ENCODE measurements at places on chromosomes 3 and 15.

GRCh38 chr15:33737687-33738601 is 230.4 kb upstream of the CHRM5 start:
- peak; percentile 4 for DNase-seq

DNA sequence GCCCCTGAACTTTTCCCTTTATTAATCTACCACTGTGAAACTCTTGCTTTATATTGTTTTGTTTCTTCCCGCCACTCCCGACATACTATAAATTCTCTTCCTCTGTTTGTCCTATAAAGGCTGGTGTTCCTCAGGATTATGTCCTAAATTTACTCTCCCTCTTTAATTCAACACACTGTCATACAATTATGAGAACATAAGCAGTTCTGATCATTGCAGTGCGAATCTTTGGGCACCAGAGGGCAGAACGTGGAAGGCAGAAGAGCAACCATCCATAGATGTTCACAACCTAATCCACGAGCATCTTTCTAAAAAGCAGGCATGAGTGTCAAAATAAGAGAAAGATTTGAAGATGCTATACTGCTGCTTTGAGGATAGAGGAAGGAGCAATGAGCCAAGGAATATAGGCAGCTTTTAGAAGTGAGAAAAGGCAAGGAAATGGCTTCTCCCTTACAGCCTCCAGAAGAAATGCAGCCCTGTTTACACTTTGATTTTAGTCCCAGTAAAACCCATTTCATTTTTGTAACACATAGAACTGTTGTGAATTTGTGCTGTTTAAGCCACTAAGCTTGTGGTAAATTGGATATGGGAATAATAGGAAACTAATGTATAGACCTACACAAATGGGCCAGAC is 179.4 kb downstream of the GBE1 start:
- DNase-seq: peak; percentile 3

DNA sequence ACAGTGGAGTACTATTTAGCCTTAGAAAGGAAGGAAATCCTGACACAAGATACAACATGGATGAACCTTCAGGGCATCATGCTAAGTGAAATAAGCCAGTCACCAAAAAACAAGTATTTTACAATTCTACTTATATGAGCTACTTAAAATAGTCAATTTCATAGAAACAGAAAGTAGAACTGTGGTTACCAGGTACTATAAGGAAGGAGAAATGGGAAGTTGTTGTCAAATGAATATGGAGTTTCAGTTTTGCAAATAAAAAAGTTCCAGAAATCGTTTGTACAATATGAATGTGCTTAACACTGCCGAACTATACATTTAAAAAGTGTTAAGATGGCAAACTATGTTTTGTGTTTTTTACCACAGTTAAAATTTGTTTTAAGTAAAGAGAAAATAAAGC is 26.8 kb downstream of the TRANK1 start:
- no peak for DNase-seq

- DNase-seq: no peak
These were observed 354.0 kb downstream of the LRTM1 start for GRCh38 chr3:54573858-54574257.

GRCh38 chr3:38207254-38208003 is 42.1 kb downstream of the OXSR1 start:
- DNase-seq: no peak

DNA sequence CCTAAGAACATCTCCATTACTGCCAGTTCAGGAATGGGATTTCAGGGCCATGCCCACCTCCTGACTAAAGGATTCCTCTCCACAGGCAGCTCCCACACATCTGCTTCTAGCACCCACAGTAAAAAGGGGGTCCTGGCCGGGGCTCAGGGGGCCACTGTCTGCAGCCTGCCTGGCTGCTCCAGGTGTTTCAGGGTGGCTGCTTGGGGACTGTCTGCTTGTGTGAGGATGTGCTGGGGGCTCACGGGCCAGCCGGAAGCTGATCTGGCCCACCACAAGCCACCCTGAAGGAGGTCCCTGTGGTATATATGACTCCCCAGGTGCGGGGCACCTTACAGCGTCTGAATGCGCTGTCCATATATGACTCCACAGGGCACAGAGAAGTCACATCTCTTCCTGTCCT is 135.4 kb downstream of the NSMCE3 start:
- DNase-seq: no peak

DNA sequence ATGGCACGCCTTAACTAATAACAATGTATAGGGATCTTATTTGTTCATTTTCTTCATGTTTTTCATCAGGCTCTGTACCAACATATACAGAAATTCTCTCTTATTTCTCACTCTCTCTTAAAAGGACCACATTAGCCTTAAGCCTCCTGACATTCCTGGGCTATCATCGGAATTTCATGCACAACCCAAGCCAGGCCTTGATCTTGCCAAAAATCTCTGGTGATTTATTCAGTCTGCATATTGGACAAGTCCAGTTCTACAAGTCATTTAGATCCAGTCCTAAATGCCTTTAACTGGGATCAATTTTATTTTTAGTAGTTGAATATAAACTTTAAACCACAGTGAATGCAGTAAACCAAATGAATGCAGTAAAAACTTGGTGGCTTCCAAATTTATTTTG is 385.4 kb downstream of the MECOM start:
- DNase-seq: no peak

- DNase-seq: no peak
These were observed 41.1 kb downstream of the LYZL4 start for GRCh38 chr3:42369304-42369703.

GRCh38 chr3:164604687-164605086 is 473.6 kb downstream of the SI start:
- no peak for DNase-seq

DNA sequence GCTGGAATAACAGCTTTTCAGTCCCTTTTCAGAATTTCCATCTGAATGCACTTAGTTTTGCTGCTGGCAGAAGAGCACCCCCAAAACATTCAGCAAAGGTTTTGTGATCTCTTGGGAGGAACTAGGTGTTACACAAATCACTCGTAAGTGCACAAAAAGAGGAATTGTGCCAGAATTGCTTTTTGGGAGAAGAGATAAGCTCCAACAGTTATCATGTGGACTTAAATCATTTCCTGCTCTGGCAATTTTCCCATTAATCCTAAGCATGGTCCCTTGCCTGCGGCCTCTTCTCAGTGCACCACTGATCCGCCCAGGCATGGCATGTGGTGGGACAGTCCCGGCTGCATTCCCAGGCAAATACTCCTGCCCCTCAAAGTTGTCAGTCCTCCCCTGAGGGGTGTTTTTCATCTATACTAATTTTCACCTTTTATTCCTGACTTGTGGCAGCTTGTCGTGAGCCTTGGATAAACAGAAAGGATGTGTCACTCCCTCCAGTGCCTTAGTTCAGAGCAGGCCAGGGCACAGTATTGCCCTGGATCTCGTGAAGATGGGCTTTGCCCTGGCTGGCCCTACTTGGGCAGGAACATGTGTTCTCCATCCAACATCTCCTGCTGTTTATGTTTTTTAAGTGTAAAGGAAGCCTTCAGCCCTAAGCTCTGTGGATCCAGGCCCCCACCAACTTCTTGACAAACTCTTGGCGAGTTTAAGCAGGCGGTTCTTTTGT is 44.6 kb upstream of the VILL start:
- DNase-seq: no peak

GRCh38 chr15:72495007-72495406 is 20.9 kb downstream of the ARIH1 start:
- no peak for DNase-seq

- DNase-seq: no peak
These were observed 93.2 kb upstream of the TLE3 start for GRCh38 chr15:70190965-70191364.

DNA sequence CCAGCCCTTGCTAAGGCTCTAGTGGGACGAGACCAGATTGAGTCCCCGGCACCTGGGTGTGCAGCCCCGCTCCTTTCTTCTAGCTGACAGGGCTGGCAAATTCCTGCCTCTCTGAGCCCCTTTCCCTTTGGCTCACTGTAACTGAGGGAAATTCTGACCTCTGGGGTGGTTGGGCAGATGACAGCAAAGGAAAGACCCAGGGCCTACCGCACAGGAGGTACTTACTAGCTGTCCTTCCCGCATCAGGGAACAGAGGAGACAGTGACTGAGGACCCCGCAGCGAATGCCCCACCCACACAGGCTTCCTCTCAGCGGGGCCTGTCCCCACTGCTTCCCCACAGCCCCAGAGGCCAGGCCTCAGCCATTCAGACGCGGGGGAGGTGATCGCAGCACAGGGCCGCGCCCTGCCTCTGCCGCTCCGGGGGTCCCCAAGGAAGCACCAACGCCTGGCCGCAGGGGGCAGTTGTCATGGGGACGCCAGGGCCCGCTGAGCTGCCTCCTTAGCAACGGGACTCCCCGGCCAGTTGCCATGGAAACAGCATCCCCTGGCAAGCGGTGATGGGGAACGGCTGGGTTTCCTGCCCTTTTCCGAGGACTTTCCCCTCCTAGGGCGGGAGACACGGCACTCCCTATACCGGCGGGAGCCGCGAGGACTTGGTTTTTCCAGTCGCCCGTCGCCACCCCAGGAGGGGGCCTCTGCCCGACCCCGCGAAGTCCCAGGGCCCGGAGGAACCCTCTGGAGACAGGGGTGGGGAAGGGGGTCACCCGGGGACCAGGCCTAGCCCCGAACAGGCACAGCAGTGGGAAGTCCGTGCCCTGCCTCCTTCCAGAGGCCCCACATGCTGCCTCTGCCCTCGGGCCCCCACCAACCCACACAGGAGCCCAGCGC is 50.1 kb downstream of the HCN4 start:
- DNase-seq: peak; percentile 60

DNA sequence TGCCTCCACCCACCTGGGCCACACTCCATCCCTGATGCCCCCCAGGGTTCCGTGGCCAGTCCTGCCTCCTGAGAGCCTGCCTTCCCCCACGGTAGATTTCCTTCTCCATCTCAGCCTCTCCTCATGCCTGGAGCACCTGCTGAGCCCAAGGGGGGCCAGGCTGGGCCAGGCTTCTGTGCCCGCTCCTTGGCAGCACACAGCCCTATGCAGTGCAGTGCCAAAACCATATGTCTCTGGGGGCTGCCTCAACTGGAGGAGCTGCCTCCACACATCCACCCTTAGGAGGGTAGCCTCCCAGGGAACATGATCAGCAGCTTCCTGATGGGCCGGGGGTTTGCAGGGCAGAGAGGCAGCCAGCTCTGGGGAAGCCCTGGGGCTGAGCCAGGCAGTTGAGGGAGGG is 24.6 kb upstream of the GATA2 start:
- no peak for DNase-seq

DNA sequence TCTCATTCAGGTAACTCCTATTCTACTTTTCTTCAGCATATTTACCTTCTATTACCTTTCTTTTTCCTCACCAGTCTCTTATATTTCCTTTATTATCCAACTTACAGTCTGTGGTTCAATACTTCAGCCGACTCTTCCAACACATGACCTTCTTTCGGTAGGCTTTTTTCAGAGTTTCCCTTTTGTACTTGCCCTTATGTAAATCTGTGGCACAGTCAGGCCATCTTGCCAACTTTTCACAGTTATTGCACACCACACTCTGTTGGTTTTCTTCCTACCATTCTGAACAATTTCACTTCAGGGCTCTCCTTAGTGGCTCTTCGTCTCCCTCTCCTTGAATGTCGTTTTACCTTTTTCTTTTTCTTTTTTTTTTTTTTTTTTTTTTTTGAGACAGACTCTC is 427.8 kb downstream of the LPP start:
- no peak for DNase-seq

- DNase-seq: no peak
These were observed 12.4 kb downstream of the CFAP161 start for GRCh38 chr15:81146466-81146865.

DNA sequence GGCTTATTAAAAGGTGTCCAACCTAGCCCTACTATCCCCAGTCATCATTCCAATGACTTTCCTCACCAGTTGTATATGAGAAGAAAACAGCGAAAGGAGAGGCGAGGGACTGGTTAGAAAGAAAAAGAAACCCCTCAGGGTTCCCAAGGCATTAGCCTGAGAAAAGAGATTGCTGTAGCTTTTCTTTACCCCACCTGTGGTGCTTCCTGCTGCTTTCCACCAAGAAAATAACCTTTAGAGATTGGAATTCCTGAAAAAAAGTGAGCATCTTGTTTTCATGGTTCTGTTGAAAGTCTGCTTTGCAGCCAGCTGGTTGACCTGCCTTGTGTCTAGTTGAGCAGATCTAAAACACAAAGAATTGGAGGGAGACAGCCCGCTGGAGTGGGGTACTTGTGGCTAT is 196.4 kb downstream of the CADPS start:
- DNase-seq: no peak

DNA sequence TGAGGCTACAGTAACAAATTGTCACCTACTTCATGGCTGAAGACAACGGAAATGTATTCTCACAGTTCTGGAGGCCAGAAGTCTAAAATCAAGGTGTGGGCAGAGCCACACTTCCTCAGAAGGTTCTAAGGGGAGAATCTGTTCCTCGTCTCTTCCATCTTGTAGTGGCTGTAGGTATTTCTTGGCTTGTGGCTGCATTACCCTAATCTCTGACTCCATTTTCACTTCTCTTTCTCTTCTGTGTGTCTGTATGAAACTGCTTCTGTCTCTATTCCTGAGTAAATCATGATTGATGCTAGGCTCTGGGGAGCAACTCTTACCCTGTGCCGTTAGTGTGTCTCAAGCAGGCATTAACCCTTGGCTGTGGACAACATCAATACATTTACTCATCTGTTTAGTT is 164.7 kb downstream of the SQOR start:
- no peak for DNase-seq

DNA sequence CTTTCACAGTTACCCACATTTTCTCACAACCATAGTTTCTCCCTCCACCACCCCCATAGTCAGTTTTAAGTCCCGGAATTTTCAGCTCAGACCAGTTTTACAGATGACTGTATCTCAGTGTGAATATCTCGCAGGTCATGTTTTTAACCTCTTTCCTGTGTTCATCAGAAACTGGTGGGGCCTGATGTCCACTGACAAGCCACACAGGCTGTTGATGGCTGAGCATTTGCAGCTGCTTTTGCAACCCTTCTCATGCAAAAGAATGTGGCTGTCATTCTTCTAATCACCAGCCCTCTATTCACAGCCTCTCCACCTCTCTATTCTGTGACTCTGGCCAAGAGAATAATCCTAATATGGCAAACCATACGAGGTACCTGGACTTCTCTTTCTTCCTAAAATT is 8.5 kb downstream of the GYG1 start:
- no peak for DNase-seq

DNA sequence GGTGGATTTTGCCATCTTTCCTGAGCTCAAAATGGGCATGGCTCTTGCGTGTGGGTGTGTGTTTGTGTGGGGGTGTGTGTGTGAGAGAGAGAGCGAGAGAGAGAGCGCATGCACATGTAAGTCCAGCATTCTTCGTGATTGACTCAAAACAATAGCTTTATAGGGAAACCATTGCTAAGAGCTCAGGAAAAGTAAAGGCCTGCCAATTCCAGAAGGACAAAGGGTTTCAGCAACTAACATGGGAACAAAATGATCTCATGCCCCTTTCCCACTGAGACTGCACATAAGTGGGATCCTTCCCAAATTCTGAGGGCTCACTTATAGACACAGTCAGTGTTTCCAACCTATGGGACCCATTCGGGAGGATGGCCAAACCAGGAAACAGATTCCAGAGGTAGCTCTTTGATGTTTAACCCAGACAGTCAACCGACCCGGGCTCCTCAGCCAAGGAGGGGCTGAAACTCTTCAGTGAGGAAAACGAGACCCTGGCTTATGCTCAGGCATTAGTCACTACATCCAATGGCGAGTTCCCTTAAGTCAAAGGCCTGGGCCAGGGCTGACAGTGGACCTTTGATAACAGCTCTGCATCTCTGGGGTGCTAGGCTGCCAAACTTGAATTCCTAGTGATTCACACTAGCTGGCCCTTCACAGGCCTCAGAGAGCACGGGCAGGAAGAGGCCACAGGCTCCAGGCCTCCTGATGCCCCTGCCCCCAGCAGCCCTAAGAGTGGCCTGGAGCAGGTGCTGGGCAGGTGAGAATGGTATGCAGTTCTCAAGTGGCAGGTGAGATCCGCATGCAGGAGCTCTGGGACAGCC is 305.0 kb upstream of the C2CD4B start:
- DNase-seq: no peak

GRCh38 chr15:39580485-39581241 is at the start of gene THBS1:
Gene THBS1 (plus strand): TSS chr15:39581079. CDS start chr15:39581858, 779 bp downstream.
- peak; percentile 60 for DNase-seq

Data from activated naive CD8-positive, alpha-beta T cell treated with anti-CD3 and anti-CD28 coated beads for 36 hours (primary cell).